ENCODE measurements at places on chromosomes 2 and 18. TPM values are rescaled to one million over a fixed set of nuclear protein-coding genes. Genes with fewer than 3 reads are reported as not detected.

DNA sequence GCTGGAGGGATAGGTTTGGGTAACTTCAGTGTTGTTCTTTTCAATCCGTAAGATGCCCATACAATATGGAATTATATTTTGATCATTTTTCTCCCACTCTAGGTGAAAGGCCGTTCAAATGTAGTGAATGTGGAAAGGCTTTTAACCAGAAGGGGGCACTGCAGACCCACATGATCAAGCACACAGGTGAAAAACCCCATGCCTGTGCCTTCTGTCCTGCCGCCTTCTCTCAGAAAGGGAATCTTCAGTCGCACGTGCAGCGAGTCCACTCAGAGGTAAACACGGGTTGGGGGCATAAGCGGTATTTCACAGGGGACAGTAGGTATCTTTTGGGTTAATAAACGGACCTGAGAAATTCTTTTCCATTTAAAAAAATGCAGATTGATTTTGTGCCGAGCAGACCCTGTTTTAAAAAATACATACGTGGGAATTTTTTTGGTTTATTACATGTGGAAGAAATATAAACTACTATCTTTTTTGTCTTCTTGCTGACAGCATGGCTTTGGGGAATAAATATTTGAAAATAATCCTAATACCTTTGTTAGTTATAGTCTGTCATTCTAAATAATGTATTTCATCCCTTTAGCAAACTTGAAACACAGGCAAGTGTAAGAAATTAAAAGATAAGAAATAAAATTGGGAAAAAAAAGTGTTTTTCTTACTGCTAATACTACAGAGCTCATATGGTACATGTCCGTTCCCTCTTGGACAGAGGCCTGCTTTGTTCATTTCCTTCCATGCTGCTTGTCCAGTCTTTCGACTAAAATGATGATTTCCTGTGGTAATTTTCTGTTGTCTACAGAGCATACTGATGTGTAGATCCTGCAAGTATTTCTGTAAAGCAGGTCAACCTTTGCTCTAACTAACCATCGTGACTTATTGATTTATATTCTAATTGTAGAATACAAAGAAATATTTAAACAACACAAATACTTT is 53.3 kb downstream of the ZNF236 start:
- H3K4me3 ChIP-seq = no peak overlapping the region
- H3K27me3 ChIP-seq = no peaks in the 10 kb centered on the region
- H3K27ac ChIP-seq = no peak overlapping the region

Gene TUBA4A
- 58.7 TPM for total RNA-seq

GRCh38 chr2:183049420-183049819 is 11.2 kb upstream of the NCKAP1 start:
- peaks cover 5% of the 10 kb centered on the region for H3K27me3 ChIP-seq
- H3K36me3 ChIP-seq = peaks cover 30% of the 10 kb centered on the region
- peak; percentile 43 for DNase-seq
- no peak overlapping the region for H3K27ac ChIP-seq

Gene LYPD6
- total RNA-seq = 4.8 TPM

Gene CARF
- 6.6 TPM for total RNA-seq

GRCh38 chr2:8527031-8527430 is 154.8 kb upstream of the ID2 start:
- peaks cover 31% of the 10 kb centered on the region for H3K4me1 ChIP-seq
- no peak overlapping the region for H3K4me3 ChIP-seq
- H3K27me3 ChIP-seq = no peaks in the 10 kb centered on the region
- DNase-seq = no peak

Gene SFXN5
- 23.1 TPM for total RNA-seq

GRCh38 chr2:238143239-238143951 is 4.9 kb downstream of the KLHL30 start:
- H3K4me1 ChIP-seq = no peaks in the 10 kb centered on the region
- H3K36me3 ChIP-seq = no peaks in the 10 kb centered on the region
- no peak overlapping the region for H3K4me3 ChIP-seq
- no peaks in the 10 kb centered on the region for H3K27me3 ChIP-seq
- H3K27ac ChIP-seq = no peak overlapping the region

Gene NT5DC4
- total RNA-seq = not detected

GRCh38 chr2:9806298-9806610 is 37.0 kb upstream of the TAF1B start:
- H3K4me3 ChIP-seq = no peak overlapping the region
- no peak for DNase-seq
- no peaks in the 10 kb centered on the region for H3K36me3 ChIP-seq

Gene CPS1
- total RNA-seq = 9.0 TPM

- no peak overlapping the region for H3K27ac ChIP-seq
- H3K27me3 ChIP-seq = no peaks in the 10 kb centered on the region
- H3K36me3 ChIP-seq = peaks cover 27% of the 10 kb centered on the region
- no peak overlapping the region for H3K4me3 ChIP-seq
- H3K4me1 ChIP-seq = peaks cover 44% of the 10 kb centered on the region
Measured at GRCh38 chr2:11578081-11578948, 44.5 kb downstream of the GREB1 start.

Gene RAMP1
- total RNA-seq = 1.2 TPM

GRCh38 chr2:36397728-36398413 is 42.3 kb downstream of the CRIM1 start:
- H3K27me3 ChIP-seq = no peaks in the 10 kb centered on the region
- peaks cover 19% of the 10 kb centered on the region for H3K4me1 ChIP-seq
- DNase-seq = no peak

- peaks cover 17% of the 10 kb centered on the region for H3K27me3 ChIP-seq
- no peak for DNase-seq
- peaks cover 15% of the 10 kb centered on the region for H3K4me1 ChIP-seq
- H3K4me3 ChIP-seq = no peak overlapping the region
- H3K36me3 ChIP-seq = peaks cover 12% of the 10 kb centered on the region
Measured at GRCh38 chr2:147760984-147761383, 83.8 kb upstream of the ACVR2A start.

DNA sequence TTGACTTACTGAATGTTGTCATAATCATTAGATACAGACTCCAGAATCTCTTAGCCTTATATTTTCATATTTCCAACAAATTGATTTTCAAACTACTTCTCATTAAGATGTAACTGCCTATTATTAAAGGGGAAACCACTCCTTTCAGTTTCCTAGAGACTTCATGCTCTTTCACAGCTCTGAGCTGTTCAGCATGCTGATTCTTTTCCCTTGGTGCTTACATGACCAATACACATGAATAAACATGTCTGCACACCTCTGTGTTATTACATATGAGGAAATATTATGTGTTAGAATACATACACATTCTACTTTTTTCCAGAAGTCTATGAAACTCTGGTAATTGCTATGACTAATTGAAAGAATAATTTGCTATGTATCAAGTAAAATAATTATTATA is 200.0 kb downstream of the LRP1B start:
- no peaks in the 10 kb centered on the region for H3K36me3 ChIP-seq
- no peak overlapping the region for H3K4me3 ChIP-seq
- H3K27ac ChIP-seq = no peak overlapping the region
- no peaks in the 10 kb centered on the region for H3K27me3 ChIP-seq
- DNase-seq = no peak

DNA sequence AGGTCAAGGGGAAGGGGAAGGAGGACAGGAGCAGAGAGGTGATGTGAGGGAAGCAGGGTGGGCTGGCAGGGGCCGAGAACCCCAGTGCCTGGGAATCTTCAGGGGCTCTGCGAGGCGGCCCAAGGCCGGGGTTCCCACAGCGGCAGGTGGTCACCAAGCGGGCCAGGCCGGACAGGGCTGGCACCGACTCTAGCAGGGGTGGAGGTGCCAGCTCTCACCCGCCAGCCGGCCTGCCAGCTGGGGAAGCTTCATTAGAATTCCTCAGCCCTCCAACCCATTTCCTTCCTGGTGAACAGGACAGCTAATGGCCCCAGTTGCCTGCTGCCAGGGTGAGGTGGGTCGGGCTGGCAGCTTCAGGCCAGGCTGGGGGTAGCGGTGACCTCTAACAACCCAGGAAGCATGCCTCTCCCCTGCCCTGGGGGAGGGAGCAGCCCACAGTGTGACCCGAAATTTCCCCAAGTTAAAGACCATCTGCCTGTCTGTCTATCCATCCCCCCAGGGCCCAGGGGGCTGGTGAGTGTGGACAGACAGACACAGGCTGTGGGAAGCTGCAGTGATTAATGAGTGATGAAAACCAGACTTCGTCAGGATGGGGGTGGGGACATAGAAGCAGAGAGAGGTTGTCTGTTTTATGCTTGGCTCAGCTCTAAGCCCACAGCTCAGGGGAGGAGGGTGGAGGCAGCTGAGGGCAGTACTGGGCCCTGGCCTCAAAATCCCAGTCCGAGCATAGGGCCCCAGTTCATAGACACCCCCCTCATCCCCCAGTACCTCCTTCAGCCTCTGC is 144.1 kb downstream of the ZFP36L2 start:
- H3K4me1 ChIP-seq = peaks cover 40% of the 10 kb centered on the region
- no peak overlapping the region for H3K27ac ChIP-seq
- H3K4me3 ChIP-seq = no peak overlapping the region
- DNase-seq = no peak

Gene FKBP1B
- 58.6 TPM for total RNA-seq

GRCh38 chr2:10369269-10370255 is 66.9 kb downstream of the HPCAL1 start:
- H3K4me1 ChIP-seq = peaks cover under 1% of the 10 kb centered on the region
- no peaks in the 10 kb centered on the region for H3K36me3 ChIP-seq
- H3K27me3 ChIP-seq = no peaks in the 10 kb centered on the region
- peak overlapping the region; percentile 60 for H3K27ac ChIP-seq
- no peak for DNase-seq
